ENCODE measurements at places on chromosomes 6 and 20.

GRCh38 chr6:81977486-81977885 lies 225.0 kb upstream of the TENT5A start:
- DNase-seq, result no peak

DNA sequence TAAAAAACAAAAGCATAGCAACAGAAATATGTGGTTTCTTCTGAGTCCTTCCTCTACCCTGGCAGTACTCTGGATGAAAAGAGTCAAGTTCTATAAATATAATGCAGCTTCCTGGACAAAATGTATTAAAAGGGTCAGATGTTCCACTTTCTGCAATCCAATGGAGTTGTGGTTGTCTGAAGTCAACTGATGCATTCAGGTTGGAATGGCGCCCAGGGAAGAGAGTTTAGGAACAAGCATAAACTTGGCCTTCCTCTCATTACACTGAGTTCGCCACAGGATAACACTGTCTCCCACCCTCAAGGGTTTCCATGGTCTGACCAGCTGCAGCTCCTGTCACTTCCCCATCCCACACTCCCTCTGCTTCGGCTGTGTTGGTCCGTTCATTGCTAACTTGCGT lies 66.4 kb downstream of the PLEKHG1 start:
- no peak for DNase-seq

- DNase-seq, result no peak
Measured at GRCh38 chr6:55713436-55713835, 134.4 kb upstream of the HMGCLL1 start.

- no peak for DNase-seq
Measured at GRCh38 chr6:54935739-54936138, 89.2 kb downstream of the FAM83B start.

DNA sequence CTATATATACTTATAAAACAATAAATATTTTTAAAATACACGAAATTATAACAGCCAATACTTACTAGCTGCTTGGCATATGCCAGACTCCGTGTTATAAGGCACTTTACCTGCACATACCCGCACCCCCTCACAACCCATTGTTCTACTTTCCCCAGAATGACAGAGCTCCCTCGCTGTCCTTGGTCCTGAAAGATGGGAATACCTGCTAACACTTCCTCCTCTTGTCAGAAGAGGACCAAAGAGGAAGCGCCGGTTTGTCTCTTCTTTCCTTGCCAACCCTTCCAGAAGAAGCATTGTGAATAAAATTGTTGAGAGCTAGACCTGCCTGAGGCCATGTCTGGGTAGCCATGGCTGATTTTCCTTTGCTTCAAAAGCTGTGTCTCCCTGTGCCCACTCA lies 149.3 kb downstream of the PTPRT start:
- no peak for DNase-seq

DNA sequence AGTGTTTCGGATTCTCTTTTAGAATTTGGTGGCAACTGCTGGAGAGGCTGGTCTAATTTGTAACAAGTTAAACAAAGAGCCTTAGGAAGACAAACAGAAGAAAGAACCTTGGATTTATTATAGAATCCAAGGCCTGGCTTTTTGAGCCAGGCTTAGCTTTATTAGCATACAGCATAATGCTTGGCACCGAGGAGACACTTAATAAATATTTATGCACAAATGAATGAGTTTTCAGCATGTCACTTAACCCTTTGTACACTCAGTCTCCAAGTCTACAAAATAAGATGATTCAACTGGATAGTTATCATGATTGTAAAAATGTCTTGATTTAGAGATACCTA lies 38.2 kb upstream of the AFDN start:
- DNase-seq, result no peak

DNA sequence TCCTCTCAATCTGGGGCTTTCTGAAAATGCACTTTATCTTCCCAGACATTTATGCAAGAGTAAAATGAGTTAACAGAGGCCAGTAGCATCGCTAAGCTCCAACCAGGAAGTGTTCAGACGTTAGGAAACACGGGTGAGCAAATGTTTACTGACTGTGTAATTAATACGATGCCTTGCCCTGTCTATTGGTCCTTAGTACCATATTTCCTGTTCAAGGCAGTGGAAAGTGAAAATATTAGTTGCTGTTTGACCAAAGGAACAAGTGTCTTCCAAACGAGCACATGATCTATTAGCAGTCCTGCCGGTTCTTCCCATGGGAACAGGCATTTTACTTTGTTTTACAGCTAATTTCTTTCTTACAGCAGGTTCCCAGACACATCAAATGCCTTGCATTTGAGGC lies 311.1 kb upstream of the JAG1 start:
- no peak for DNase-seq

DNA sequence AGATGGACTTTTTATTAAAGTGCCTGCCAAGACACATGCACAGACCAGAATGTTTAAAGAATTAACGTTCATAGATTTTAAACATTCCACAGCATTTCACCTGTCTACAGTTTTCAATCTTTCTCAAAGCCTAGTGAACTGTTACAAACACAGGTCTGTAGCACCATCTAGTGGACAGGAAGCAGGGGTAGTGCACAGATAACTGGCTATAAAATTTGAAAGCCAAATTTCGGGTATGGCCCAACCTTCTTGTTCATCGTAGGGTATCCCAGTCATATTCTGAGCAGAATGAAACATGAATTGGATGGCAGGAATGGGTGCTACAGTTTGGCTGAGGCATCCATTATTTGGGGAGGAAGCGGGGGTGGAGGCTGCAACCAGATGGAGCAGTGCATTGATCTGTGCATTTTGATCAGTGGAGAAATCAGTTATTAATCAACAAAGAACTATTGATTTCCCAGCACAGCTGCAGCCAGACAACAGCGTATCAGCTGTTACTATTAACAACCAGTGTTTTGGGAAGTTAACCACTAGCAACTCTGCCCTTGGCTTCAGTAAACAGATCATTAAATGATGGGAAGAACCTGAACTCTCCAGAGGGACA lies 56.1 kb upstream of the B3GAT2 start:
- DNase-seq, result no peak

DNA sequence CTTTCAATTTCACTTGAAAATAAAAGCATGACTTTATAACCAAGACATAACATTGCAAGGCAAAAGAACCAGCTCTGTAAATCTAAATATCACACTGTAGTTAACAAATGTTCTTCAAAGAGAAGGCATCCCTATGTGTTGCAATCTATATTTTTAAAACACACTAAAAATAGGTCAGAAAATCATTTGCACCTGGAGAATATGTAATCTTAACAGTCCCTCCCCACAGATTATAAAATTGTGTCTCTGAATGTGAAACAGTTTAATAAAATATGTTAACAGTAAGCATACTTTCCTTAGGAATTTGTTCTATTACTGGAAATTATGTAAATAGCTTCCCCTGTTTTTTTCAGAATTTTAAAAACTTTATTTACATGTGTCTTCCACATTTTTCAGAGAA lies 351.9 kb downstream of the COL12A1 start:
- no peak for DNase-seq

DNA sequence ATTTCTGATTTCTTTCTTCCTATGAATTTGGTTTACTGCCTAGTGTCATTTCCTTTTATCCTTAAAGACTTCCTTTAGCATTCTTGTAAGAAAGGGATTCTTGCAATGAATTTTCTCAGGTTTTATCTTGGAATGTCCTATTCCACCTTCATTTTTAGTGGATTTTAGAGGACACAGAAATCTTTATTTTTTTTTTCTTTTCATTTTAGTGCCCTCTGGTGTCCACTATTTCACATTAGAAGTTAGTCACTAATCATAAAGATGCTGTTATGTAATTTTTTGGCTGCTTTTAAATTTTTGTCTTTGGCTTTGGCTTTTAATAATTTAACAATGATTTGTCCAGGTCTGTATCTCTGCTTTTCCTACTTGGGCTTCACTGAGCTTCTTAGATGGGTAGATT lies 28.1 kb downstream of the LMBRD1 start:
- DNase-seq, result no peak

DNA sequence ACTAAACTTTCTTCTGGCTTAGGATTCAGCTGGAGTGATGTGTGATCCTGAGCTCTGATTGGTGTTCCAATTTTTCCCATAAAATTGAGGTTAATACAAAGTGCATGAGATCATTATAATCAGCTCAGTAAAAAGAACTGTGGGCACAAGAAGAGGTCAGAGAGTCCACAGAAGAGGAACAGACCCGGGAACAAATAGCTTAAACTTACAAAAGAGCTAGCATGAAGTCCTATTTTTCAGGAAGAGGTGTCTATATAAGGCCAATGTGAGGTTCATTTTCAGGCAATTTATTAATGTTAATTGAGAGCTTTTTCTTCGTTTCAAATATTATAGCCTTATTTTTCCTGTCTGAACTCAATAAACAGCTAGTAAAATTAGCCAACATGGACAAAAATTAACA lies 26.9 kb upstream of the STX11 start:
- no peak for DNase-seq

DNA sequence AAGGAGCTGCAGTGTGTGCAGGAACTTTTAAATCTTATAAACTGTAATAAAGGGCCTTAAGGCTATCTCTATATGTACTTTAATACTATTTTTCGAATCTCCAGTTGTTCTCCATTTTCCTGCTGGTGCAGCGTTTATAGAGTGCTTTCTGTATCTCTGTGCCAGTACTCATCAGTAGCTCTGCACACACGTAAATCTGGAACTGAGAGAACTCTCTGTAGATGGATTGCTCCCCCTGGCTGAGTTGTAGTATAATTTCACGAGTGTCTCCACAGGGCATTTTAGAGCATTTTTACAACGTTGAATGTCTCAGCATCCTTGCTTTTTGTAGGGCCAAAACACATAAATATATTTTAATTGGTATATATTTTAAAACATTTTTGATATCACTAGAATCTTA lies 256.5 kb downstream of the TRDN start:
- DNase-seq, result no peak

DNA sequence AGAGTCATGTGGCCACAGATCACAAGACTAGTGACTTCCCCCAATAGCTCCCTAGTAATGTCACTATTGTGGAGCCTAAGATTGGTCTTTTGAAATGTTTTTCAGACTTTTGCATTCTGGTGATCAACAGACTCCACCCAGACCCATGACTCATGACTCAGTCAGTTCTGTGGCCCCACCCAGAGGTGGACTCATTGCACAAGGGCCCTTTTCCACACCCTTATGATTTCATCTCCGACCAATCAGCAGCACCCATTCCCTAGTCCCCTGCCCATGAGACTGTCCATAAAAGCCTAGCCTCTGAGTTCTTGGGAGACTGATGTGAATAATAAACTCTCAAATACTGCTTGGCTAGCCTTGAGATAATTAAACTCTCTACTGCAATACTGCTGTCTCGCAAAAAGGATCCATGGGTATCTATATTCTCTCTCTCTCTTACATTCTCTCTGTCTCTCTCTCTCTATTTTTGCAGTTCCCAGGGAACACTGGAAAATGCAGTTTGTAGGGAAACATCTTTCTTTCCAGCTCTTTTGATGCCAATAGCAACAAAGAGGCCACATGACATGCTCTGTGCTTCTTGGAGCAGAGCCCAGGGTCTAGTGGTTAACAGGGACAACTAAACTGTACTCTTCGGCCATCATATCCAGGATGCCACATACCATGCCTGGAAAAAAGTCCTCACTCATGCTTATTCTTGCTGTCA lies 71.3 kb upstream of the IYD start:
- no peak for DNase-seq

DNA sequence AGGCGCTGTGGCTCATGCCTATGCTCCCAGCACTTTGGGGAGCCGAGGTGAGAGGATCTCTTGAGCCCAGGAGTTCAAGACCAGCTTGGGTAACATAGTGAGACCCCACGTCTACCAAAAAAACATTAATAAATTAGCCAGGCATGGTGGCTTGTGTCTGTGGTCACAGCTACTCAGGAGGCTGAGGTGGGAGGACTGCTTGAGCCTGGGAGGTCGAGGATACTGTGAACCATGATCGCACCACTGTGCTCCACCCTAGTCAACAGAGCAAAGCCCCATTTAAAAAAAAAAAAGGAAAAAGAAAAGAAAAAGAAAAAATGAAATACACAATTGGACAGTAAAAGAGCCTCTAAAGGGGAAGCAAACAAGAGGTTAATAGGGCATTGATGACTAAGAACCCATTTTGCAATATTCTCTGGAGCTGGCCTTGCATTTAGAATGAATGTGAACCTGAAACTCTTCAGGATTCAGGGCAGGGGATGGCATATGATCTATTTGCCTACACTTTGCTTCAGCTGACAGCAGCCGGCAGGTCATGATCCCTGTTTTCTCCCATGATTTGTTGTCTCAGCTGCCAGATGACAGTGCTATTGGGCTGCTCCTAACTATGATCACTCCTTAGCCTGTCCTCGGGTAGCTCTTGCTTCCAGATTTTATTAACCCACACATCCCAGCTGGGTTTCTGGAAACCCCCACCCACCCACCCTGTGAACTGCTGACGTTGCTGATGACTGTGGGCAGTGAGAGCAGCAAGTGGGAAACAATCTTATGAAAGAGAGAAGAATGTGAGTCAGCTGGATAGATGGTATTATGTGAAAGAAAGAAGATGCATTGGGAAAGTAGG lies 83.8 kb upstream of the ELOVL5 start:
- DNase-seq, result no peak

- no peak for DNase-seq
Measured at GRCh38 chr6:137729866-137730629, 137.0 kb upstream of the TNFAIP3 start.

DNA sequence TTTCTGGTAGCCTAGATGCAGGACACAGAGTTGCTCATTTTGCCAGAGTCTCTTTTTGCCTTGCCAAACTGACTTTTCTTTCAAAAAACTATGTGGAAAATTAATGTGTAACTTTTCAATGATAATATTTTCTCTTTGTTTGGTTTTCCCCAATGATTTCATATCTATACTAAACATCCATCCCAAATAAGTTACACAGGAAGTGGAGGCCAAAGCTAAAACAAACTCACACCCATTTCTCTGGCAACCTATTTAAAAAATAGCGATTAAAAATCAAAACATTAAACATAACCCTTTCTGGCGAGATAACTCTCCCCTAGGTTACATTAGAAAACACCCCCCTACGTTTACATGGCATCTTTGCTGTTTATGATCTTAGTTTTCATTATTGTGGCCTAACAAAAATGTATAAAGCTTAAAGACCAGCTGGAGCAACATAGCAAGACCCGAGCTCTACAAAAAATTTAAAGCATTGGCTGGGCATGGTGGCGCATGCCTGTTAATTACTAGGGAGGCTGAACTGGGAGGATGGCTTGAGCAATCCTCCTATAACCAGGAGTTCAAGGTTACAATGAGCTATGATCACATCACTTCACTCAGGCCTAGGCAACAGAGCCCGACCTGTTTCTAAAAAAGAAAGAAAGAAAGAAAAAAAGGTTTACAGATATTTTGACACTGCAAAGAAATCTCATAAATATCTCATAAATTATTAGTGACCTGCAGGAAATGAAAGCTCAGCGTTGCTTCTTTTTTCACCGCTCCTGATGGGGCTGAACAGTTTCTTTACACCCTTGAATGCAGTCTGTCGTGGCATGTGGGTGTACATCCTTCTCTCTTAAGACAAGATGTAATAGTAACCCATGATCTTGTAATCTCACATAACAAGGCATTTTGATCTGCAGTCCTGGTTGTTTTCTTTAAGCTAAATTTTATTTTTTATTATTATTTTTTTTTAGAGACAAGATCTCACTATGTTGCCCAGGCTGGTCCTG lies 32.8 kb upstream of the CEP85L start:
- no peak for DNase-seq

Data from cerebellar nuclear complex (tissue), 1 donor.